ENCODE measurements at places on chromosomes 16 and 17.

DNA sequence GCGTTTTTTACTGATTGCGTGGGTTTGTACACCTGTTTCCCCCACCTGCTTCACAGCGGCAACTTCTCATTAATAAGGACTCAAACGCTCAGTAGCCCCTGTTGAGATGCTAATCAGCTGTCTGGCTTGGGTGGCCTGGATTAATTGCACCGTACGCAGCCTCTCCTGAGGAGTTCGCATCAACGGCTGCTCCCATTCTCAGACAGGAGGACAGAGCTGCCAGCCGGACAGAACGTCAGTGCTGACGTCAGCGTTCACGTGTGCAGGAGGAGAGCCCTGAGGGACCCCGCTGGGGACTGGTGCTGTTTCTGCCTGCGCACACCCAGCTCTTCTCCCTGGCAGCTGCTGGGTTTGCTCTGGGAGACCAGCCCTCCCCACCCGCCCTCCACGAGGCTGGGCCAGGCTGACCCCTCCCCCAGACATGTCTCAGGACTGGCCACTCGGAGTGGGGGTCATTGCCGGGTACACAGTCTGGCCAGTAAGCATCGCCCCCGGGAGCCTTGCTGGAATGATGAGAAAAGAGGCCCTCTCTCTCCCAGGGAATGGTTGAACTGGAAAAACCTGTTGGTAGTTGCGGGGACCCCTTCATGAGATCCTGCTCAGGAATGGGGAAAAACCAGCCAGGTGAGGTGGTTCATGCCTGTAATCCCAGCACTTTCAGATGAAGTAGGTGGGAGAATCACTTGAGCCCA, 5.7 kb upstream of the BANP start:
- no peak for DNase-seq

DNA sequence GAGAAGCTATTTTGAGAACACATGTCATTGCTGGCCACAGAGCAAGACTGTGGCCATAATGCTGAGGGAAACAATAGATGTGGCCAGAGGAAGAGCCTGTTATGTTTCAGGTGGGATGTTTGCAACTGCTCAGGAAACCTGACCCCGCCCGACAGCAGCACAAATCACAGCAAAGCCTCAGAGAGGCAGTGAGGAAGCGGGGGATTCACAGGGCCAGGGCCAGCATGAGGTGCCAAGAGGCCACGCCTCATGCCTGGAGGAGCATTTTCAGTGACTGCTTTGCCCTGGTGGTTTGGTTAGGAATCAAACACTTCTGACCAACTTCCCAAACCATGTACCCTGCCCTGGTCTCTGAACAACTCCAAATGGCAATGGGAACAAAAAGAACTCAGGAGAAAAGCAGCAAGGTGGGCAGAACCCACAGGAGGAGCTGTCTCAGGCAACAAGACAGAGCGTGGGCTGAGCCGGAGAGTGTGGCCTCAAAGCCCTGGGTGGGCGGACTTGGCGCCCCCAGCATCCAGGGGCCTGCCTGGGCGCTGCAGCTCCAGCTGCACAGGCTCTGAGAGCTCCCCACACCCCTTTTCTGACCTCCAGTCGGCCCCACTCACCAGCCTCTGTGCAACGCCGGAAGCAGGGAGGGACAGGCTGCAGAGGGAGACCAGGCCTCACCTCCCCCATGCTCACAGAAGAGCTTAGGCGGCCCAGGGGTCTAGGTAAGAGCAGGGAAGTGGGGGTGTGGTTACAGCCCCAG, 20.6 kb downstream of the HIC1 start:
- DNase-seq = no peak

GRCh38 chr17:79560527-79560926, 50.3 kb downstream of the RBFOX3 start:
- no peak for DNase-seq

- DNase-seq = no peak
These were observed 152.7 kb downstream of the SOX9 start for GRCh38 chr17:72273289-72274056.

GRCh38 chr17:61996916-61997605, 68.0 kb downstream of the MED13 start:
- no peak for DNase-seq

GRCh38 chr16:86396422-86396821, 113.9 kb upstream of the FOXF1 start:
- DNase-seq = no peak

- DNase-seq = no peak
These were observed 14.7 kb upstream of the FBXL20 start for GRCh38 chr17:39416141-39416540.

GRCh38 chr17:382644-383533, 30.3 kb upstream of the RPH3AL start:
- DNase-seq = no peak

DNA sequence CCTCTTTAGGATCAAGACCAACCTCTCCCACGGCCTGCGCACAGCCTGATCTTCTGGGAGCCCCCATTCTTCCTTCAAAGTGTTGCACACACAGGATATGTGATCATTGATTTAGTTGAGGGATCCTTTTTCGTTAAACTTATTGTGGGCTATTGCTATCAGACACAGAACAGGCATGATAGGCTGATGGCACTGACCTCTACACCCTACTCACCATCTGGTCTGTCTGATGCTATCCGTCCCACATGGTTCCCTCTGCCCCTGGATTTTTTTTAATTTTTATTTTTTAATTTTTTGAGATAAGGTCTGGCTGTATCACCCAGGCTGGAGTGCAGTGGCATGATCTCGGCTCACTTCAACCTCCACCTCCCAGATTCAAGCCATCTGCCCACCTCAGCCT, 19.2 kb upstream of the LITAF start:
- no peak for DNase-seq

All from activated naive CD4-positive, alpha-beta T cell (primary cell).